Cerebellar cortex (tissue), 1 donor: ENCODE measurements at places on chromosomes 7 and 10.

GRCh38 chr7:131935180-131935579 lies 378.8 kb upstream of the PODXL start:
- no peak for DNase-seq

DNA sequence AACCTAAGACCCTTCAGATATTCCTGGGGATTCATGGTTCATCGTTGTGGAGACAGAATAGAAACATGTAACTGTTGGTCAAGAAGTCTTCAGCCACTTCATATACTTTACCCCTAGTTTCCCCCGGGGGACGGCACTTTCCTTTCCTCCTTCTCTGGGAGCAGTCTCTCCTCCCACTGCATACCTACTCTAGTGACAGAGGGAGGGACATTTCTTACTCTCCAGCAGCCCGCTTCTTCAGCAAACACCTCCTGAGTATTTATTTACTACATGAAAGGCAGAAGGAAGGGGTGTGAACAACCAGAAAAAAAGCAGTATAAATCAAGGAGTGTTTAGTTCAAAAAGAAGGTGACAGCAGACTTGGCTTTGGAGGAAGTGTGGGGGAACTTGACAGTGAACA lies 69.0 kb downstream of the LHFPL3 start:
- no peak for DNase-seq

- DNase-seq: peak; percentile 39
Observed at GRCh38 chr10:14751014-14751896, 23.4 kb downstream of the FAM107B start.

- DNase-seq: no peak
Observed at GRCh38 chr7:21364801-21365271, 63.0 kb upstream of the SP4 start.

GRCh38 chr7:96179341-96179740 lies 142.6 kb downstream of the SLC25A13 start:
- DNase-seq: no peak

DNA sequence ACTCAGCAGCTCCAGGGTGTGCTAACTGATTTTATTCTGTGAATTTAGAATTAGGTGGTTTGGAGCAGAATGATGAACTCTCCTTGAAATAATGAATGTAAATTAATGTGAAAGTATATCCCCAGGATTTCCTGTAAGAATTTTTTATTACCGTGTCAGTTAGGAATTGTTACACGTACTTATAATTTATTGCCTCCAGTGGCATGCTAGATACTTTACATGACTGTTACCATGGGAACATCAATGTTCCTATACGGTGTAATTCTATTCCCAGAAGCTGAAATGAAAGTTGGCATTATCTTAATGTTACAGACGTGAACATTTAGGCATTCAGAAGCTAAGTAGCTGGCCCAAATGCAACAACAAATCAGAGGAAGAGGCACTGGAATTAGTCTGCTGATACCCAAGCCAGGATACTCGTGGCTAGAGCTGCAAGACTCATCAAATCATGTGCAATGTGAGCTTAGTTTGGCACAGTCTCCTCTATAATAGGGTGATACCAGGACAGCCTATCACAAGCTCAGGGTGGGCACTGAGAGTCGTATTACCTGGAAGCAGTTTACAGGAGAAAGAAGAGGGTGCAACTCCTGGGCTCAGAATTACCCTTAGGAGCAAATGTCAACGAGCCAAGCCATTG lies 30.0 kb upstream of the PRKAR2B start:
- DNase-seq: no peak

DNA sequence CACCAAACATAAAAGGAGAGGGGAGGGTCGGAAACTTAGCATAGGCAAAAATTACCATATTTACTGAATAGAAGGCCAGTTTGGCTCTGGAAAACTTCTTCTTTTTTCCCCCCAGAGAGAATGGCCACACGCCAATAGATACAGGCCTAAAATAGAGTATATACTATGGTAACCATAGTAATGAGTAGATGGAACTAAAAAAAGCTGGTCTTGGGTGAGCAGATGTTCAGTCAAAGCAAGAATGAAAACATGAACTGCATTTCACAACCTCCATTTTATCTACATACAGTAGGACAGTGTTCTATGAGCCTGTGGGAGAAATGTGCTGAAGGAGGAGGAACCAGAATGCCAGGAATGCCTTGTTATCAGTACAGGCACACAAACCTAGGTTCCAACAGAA lies 141.7 kb upstream of the SEMA3A start:
- no peak for DNase-seq

- peak; percentile 55 for DNase-seq
Observed at GRCh38 chr7:141409801-141410329, 141.3 kb upstream of the AGK start.

DNA sequence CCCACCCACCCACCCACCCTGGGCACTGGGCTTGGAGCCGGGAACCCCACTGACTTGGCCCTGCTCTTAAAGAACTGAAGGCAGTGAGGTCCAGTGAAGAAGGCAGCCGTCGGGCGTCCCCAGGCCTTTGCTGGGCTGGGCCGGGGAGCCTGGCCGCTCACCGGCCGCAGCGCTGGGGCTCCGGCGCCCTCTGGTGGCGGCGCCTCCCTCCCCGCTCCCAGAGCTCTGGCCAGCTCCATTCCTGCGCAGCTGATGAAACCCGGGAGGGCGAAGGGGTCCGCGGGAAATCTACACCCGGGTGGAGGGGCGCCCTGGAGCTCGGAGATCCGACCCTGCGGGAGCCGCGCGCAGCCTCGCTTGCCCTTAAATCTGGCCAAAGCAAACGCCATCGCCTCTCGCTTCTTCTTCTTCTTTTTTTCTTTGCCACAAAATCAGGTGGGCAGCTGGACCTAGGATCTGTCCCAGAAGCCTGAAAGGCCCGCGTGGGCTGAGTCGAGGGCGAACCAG lies 1.7 kb upstream of the CXCL12 start:
- peak; percentile 36 for DNase-seq

GRCh38 chr10:43686414-43686813 lies 37.7 kb upstream of the ZNF32 start:
- no peak for DNase-seq

DNA sequence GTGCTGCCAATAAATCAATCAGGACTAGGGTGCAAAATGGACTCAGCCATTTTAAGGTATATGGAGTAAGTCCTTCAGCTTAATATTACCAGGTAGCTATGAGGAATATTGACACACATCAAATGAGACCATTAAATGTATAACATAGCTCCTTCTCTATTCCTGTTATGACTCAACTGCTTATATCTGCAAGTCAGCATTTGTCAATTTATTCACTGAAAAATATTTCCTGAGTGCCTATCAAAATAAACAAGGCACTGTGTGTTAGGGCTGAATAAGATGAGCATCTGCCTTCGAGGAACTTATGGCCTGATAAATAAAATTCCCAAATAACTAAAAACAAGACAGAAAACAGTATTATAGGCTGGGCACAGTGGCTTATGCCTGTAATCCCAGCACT lies 113.8 kb downstream of the CDK6 start:
- DNase-seq: no peak

DNA sequence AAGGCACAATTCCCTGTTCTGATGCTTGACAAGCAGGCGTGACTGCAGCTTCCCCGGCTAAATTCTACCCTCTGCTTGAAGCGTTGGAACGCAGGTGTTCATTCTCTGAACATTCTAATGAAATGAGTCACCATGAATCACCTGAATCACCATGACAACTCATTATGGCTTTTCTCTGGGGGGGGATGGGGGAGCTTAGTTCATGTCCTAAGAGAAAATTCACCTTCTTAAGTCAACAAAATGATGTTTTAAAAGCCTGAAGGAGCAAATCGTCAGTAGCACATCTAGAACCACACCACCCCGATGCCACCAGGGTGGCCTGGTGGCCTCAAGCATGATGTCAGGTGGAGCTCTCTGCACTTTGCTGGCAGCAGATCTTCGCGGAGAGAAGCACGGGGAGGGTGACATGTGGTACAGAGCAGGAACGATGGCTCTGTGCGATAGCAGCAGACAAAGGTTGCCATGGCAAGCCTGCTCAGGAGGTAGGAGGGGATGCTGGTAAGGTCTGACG lies 33.7 kb downstream of the DDC start:
- DNase-seq: peak; percentile 32

DNA sequence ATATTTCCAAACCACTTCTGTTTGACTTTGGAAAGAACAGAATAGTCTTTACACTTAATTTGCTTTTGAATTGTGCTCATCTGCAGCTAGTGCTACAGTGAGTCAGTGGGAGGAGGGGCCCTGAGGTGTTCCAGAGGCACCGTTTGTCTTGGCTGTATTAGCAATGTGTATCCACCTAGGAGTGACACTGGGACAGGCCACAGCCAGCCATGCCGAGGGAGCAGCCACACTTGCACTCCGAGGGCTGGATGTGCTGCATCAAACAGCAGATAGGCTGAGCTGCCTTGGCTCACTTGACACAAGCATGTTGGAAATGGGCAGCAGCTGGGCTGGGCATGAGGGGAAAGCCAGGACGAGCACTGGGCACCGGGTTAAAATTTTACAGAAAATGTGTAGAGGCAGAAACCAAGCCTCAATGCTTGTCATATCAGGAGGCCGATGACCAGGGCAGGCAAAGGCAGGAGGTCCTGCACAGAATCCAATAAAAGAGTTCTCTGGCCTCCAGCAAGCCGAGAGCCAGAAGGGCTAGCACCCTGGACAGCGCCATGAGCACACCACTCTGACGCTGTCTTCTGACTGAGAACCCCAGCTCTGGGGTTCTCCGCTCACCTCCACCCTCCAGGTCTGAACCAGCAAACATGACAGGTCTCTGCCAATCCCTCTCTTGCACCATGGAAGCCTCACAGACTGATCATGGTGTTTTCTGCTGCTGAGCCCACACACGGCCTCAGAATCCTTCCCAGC lies 163.3 kb downstream of the GRID1 start:
- no peak for DNase-seq

- DNase-seq: no peak
Observed at GRCh38 chr7:119984247-119984646, 288.7 kb upstream of the KCND2 start.

DNA sequence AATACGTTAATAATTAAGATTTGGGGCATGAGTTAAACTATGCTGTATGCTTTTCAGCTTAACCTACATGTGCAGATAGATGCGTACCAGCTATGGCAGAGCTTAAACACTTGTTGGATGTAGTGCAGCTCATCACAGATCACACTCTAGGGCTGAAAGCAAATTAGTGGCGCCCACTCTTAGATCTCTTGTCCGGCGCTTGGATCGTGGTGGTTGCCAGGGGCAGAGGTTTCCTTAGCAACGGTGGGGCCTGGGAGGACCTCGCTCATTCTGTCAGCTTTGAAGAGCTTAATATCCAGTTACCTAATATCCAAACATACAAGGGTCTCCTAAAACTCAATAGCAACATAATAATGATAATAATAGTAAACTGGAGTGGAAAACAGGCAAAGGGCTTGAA lies 548.2 kb upstream of the PFKP start:
- DNase-seq: no peak

GRCh38 chr10:84290235-84290634 lies 38.2 kb upstream of the CCSER2 start:
- DNase-seq: no peak

DNA sequence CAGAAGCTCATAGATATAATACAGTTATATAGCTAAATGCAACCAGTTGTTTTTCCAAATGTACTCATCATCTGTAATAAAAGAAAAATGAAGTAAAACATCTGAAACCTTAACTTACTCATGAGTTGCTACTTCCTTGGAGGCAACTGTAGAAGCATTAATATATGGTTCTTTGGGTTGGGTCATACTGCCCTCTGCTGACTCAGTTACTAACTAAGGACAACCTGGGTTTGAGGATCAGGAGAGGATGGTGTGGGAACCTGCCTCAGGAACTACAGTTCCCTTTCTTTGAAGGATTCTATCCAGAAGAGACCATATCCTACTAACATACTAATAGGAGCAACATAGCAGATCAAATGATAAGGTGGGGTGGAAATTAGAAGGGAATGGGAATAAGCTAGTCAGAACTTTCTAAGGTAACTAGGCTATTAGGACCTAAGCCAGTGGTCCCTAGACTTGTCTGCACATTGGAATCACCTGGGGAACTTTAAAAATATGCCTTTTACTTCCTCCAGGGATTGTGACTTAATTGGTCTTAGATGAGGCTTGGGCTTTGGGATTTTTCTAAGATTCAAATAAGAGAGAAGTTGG lies 20.7 kb downstream of the COX15 start:
- DNase-seq: peak; percentile 53

DNA sequence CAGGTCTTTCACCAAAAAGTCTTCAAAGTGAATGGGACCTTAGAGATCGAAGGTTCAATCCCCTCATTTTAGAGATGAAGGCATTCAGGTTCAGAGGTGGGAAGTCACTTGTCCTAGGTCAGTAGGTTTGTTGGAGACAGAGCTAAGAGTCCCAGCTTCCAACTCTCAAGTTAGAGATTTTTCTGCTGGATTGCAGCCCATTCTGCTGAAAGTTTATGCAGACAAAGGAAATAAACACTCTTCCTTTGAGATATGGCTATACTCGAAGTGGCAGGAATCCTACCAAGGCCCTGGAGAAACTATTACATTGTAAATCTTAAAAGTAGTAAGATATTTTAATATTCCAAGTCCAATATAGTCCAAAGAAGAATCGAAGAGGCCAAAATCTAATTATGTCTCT lies 64.4 kb downstream of the LYZL1 start:
- no peak for DNase-seq

DNA sequence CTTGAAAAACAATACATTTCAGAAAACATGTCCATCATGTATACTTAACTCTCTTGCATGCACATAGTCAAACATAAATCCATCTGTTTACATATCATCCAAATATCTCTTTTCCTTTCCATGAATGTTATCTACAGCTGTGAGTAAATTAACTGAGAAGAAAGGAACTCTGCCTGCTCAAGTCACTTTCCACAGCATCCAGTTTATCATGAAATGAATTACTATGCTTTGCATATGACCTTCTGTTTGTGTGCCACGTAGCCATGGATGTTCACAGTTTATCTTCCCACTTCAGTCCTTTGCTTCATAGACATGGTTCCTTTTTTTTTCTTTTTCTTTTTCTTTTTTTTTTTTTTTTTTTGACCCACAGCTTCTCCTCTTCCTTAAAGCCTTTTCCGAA lies 39.6 kb downstream of the BZW2 start:
- DNase-seq: no peak

DNA sequence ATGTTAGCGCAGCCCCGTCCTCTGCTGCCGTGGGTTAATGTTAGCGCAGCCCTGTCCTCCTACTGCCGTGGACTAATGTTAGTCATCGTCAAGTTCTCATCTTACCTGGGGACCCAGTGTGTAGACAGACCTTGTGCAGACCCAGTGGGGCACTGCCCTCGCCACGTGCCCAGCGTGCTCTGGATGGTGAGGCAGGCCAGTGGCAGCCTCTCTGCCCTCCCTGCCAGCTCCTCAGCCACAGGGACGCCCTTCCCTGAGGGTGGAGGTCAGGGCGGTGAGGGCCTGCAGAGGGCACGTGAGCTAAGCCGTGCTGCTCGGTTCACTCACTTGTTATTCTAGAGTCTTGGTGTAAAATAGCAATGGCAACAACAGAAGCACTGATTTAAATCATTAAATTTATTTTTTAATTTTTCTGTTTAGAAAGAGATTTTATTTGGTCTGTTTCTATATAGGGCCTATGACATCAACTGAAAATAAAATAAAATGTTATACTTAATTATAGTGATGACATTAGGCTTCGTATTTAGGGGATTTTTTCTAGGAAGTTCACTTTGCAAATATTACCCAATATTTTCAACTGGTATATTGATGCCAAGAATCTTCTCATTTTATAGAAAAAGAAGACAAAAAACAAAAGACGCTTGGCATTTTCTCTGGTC lies 48.4 kb downstream of the NKX6-2 start:
- no peak for DNase-seq
